CD8-positive, alpha-beta memory T cell (primary cell): ENCODE measurements at places on chromosomes 3 and 15.

- DNase-seq: no peak
- peaks cover 51% of the 10 kb centered on the region for H3K4me1 ChIP-seq
- no peak overlapping the region for H3K4me3 ChIP-seq
- H3K27ac ChIP-seq: no peak overlapping the region
- H3K27me3 ChIP-seq: no peaks in the 10 kb centered on the region
Measured at GRCh38 chr15:74402337-74402841, 31.4 kb downstream of the SEMA7A start.

GRCh38 chr15:74200412-74200815, 2.2 kb downstream of the STRA6 start:
- no peaks in the 10 kb centered on the region for H3K27me3 ChIP-seq
- no peak for DNase-seq
- no peak overlapping the region for H3K27ac ChIP-seq
- H3K4me1 ChIP-seq: no peaks in the 10 kb centered on the region

DNA sequence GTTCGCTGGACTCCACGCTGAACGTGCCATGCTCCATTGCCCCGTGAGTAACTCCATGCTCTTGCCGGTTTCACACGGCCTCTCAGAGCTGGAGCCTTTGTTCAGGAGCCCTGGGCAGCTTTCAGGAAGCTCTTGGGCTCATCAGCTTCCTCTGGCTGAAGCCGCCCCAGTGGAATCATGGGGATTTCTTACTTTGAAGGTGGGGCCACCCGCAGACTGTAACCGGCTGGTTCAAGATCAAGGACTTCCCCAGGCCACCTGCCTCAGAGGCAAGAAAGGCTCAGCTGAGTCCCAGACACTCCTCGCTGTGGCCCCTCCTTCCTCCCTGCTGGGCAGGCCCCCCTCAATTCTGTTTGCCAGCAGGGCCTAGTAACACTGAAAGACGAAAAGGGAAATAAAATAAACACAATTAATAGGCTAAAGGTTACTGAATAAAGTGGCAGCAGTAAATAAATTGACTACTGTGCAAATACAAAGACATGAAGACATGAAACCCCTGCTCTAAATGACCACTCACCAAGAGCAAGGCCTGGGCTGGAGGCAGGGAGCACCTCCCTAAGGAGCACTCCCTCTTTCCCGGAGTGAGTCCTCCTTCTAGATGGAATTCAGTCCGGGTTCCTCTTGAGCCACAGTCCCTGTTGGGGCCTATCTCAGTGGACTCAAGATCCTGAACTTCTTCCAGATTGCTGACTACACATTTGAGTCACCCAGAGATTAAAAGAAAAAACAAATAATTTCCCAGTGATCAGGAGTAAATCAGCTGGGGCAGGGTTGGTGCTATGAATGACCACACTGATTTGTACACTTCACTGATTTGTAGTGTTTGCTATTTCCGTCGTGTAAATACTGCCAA, 51.0 kb downstream of the ZDHHC19 start:
- no peaks in the 10 kb centered on the region for H3K4me1 ChIP-seq
- no peaks in the 10 kb centered on the region for H3K27me3 ChIP-seq
- peak; percentile 21 for DNase-seq

DNA sequence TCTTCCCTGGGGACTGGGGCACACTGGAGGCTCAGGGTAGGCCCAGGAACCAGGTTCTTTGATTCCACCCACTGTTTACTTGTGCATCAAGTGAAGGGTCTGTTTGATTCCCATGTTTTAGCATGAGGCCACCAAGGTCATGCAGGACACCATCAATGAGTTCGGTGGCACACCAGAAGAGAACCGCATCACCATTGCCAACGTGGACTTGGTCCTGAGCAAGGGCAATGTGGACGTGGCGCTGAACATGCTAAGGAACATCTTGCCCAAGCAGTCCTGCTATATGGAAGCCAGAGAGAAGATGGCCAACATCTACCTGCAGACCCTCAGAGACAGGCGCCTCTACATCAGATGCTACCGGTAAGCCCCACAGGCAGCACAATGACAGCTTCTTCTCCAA, 21.5 kb downstream of the TTC21A start:
- no peaks in the 10 kb centered on the region for H3K36me3 ChIP-seq
- no peak overlapping the region for H3K4me3 ChIP-seq
- H3K27ac ChIP-seq: no peak overlapping the region
- DNase-seq: no peak
- no peaks in the 10 kb centered on the region for H3K27me3 ChIP-seq
- H3K4me1 ChIP-seq: peaks cover 18% of the 10 kb centered on the region

DNA sequence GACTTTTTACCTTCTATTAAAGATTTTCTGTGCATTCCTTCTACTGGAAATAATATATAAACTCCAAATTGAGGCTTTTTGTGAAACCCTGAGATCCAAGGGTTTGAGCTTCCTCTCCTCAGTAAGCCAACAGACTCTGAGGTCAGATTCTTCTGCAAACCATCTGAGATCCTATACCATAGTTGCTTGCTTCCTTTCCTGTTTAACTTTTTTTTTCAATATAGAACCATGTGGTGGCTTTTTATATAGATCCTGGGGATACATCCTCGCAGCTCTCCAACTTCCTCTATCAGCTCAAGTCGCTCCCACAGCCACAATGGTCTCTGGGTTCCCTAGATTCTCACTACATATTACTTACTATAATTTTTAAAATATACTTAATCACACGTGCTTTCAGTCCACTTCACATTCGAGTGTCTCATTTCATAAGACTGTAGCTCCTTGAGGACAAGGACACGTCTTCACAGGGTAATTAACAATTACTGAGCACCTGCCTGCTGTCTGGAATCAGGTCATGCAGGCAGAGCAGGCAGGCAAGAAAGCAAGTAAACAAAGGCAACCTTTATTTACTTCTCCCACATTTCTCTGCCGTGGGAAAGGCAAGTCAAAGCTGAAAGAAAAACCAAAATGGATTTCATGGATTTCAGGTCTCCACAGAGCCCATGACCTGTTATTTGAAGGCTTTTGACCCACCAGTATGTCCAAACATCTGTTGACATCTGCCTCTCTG, 941.5 kb downstream of the FHIT start:
- no peak overlapping the region for H3K27ac ChIP-seq
- H3K4me1 ChIP-seq: no peaks in the 10 kb centered on the region
- no peaks in the 10 kb centered on the region for H3K36me3 ChIP-seq
- no peak overlapping the region for H3K4me3 ChIP-seq
- DNase-seq: no peak
- no peaks in the 10 kb centered on the region for H3K27me3 ChIP-seq

DNA sequence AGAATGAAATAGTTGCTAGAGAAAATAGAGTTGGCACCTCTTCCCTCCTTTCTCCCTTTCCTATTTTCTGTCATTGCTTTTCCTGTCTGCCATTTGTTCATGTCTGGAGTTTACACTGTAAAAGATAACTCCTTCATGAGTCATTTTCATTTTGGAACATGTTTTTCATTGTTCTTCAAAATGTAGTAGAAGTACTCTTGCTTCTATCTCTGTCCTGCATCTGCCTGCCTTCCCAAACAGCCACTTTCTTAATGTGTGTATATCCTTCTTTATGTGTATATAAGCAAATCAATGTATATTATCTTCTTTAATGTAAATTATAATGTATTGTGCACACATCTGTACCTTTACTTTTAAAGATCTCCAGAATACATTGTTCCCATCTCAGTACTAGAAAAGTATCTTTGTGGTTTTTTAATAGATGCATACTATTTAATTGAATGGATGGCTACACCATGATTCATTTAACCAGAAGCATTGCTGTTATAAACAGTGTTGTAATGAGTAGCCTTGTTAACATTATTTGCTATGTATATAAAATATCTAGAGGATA, 41.1 kb downstream of the TSC22D2 start:
- no peaks in the 10 kb centered on the region for H3K36me3 ChIP-seq
- peaks cover 4% of the 10 kb centered on the region for H3K4me1 ChIP-seq
- no peak for DNase-seq
- no peak overlapping the region for H3K4me3 ChIP-seq
- no peaks in the 10 kb centered on the region for H3K27me3 ChIP-seq

- H3K27ac ChIP-seq: no peak overlapping the region
- H3K36me3 ChIP-seq: no peaks in the 10 kb centered on the region
- no peak for DNase-seq
- no peak overlapping the region for H3K4me3 ChIP-seq
- H3K4me1 ChIP-seq: no peaks in the 10 kb centered on the region
Measured at GRCh38 chr3:55489798-55490132, 2.7 kb upstream of the WNT5A start.
